ENCODE measurements at places on chromosomes 12 and 14.

DNA sequence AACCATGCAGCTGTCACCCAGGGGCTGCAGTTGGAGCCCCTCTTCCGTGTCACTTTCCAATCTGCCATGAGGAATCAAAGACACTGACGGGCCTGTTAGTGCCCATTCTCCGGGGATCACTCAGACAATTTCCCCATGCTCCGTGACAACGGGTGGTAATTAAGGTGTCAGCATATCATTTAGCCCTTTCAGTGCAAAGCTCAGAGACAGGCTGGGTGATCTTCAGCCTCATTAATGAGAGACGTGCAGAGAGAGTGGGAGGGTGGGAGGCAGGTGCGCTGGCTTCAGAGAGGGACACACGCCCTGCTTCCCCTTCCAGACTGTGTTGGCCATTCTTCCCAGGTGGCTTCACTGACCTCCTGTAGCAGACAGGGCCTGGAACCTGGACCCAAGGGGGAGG, 58.7 kb downstream of the MVK start:
- DNase-seq: no peak

DNA sequence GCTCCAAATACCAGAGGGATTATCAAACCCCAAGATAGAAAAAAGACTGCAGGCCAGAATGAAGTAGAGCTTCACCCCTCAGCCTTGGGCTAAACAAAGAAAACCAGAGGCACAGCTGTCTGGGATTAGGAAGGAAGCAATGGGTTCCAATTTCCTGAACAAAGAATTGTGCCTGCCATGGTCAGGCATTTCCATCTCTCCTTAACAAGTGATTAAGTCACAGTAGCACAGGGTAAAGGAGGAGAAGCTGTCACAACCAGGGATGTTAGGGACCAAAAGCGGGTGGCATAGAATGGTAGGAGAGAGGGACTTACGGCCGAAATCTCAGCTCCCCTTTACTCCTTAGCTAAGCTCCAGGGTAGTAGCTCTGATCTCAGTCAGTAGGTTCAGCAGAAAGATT, 33.9 kb downstream of the SPTLC2 start:
- no peak for DNase-seq

DNA sequence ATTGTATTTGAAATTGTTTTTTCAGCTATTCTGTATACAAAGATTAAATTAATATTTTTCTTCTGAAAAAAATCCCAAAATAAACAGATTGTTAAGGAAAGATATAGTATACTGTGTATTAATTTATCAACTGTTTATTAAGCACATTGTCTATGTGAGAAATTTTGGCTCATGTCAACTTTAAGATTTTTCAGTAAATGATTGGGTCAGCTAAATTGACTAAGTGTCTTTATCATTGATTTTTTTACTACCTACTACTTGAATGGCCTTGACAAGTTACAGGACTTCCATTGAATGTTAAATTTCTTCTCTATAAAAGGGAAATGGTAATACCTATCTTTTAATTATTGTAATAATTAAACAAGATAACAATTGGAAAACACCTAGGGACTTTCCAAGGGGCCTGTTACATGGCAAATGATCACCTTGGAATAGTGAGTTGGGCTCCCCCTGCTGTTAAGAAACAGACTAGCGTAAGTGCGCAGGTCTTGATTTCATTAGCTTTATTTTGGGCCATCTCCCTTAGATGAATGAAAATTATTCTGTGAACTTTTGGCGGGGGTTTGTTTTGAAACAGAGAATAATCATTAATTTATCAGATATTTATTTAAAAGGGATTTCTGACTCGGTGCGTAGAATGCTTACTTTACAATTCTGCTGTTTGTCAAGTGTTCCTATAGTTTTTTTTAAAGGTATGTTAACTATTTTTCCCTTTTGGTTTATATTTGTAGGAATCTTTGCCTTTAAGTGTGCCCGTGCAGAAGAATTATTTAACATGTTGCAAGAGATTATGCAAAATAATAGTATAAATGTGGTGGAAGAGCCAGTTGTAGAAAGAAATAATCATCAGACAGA, 14.5 kb upstream of the CCT2 start:
- no peak for DNase-seq

DNA sequence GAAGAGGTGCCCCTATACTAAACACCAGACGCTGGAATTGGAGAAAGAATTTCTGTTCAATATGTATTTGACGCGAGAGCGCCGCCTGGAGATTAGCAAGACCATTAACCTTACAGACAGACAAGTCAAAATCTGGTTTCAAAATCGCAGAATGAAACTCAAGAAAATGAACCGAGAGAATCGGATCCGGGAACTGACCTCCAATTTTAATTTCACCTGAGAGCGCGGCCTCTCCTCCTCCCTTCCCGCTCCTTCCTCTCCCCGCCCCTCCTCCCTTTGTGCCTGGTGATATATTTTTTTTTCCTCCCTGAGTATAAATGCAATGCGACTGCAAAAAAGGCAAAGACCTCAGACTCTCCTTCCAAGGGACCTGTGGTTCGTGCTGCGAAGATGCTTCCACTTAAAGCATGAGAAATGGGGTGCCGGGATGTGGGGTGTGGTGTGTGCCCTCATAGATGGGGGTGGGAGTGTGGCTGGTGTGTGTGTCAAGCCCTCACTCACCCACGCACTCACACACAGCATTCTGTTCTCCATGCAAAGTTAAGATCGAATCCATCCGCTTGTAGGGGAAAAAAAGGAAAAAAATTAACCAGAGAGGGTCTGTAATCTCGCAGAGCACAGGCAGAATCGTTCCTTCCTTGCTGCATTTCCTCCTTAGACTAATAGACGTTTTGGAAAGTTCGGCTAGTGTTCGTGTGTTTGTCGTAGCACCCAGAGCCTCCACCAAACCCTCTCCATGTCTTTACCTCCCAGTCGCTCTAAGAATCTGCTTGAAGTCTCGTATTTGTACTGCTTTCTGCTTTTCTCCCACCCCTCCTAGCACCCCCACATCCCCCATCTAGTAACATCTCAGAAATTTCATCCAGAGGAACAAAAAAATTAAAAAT, 4.5 kb downstream of the HOXC10 start:
- DNase-seq: no peak

DNA sequence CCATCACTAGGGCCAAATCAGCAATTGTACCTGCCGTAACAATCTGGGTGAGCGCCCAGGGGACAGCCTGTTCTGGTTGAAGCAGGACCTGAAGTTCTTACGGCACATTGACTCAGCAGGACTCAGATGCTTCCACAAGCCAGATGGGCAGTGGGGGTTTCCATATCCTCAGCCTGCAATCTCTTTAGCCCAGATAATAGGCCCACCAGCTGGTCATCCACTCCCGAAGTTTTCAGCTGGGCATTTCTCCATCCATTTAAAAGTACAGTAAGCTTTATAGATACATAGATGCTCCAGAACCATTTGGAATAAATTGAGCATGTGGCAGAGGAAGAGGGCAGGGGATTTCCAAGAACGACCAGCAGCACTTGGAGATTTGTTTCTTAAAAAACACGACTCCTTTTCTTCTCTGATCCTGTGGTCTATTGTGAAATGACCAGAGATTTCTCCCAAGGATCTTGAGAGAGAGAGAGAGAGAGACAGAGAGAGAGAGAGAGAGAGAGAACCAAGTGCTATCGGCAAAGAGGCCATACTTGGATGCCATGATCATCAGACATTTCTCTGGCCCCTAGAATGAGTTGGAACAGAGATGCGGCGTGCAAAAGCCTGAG, 74.8 kb upstream of the PLXNC1 start:
- DNase-seq: no peak

GRCh38 chr12:114769634-114770033, 85.7 kb upstream of the TBX3 start:
- DNase-seq: no peak

DNA sequence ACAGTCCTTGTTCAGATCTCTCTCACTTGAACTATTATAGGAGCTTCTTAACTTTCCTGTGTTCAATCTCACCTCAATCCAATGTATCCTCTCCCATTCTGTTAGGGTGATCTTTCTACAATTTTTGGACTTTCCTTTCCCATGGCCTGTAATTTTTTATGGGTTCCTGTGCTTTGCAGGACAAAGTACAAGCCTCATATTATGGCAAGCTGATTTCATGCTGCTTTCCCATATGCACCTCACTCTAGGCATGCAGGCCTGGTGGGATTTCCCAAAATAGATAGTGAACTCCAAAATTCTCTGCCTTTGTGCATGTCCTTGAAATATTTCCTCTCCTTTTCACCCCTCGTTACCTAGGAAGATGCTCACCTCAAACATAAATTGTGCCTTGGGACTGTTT, 499.4 kb downstream of the NAV3 start:
- no peak for DNase-seq

- no peak for DNase-seq
Measured at GRCh38 chr12:56333197-56333678, 562 bp downstream of the PAN2 start.

DNA sequence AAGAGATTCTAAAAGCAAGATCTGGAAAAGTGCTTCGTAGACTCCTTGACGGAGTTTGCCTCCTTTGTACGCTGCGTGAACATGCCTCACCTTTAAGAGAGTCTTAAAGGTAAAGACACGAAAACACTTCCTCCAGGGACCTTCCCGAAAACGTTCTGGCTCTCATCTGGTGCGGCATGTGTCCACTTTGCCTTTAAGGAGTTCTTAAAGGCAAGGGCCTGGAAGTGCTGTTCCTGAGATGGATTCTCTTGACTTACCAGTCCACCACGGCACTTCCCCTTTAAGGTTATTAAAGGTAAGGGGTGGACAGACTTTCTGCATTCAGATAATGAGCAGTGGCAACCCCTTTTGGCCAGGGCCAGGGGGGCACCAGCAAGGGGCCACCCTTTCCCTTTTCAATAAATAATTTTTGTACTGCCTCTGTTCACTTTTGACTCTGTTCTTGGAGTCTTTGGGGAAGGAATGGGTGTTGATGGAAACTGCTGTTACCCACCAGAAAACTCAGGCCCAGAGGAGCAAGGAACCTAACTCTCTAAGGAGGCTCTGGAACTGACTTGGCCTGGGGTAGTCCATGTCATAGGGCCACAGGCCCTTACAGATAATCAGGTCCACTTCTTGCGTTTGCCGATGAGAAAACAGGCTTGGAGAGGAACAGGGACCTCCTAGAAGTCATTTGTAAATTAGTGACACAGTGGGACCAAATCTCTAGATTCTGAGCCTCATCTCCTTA, 4.4 kb downstream of the REM2 start:
- DNase-seq: no peak

- DNase-seq: no peak
Measured at GRCh38 chr12:53482626-53483168, 16.6 kb downstream of the MAP3K12 start.

DNA sequence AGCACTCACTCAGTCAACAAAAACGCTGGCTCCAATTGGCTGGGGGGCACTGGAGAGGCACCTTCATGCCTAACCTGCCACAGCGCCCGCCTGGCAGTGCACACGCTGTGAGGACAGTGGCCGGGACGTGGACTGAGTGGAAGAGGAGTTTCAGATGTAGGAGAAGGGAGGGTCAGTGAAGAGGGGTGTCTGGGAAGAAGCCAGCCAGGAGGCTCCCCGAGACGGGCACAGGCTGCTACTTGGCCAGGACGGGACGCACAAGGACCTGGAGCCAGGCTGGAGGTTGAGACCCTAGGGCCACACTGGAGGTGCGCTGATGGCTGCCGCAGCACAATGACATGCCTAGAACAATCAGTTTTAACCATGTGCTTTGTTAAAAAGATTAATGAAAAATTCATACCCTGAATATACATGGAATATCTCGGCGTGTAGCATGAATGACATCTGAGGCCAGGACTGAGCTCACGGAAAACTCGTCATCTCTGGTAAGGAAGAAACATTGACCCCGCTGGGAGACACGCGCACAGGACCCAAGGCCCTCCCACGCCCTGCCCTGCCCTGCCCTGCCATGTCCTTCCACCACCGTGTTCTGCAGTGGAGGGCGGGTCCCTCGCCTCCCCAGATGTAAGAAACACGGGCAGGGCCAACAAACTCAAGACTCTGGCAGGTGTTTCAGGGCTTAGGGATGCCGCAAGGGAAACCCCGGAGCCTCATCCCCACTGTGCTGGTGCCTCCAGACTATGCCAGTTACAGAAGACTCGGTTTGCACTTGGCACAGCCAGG, 25.0 kb downstream of the AMN start:
- peak; percentile 46 for DNase-seq

GRCh38 chr14:48690349-48690748, 895.8 kb downstream of the RPS29 start:
- DNase-seq: no peak

- DNase-seq: no peak
Measured at GRCh38 chr12:105107171-105107493, 399 bp upstream of the WASHC4 start.

- DNase-seq: peak; percentile 90
Measured at GRCh38 chr12:14884458-14884878, 1.2 kb downstream of the MGP start.

DNA sequence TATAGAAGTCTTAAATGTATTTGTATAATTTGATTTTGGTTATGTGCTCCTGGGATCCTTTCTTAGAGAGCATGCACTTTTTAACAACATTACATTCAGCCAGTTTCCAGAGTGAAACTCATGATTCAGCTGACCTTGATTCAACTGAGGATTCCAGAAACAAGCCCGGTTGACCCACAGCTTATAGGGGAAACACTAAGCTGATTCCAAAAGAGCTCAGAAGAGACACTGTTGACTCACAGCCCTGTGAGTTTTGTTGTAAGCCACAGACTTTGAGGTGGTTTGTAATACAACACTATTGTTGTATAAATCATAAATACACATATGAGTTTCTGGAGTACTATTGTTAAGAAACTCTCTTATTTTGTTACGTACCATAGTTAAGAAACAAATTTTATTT, 133.8 kb upstream of the MGAT4C start:
- DNase-seq: no peak

DNA sequence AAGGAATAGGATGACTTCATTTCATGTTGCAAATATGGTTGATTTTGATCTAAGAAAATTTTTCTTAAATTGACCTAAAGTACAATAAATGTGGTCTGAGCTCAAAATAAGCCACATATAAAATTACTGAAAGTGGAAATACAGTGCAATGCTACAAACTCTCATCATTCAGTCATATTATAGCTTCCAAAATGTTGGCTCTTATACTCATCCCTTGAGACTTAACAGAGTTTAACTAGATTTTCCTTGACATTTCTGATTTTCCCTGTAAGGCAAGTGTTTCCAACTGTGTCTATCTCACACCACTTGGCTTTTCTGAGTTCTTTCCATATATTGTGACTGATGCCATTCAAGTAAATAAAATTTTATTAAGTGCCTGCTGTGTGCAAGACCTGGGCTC, 123.7 kb upstream of the NTF3 start:
- DNase-seq: no peak
